ENCODE measurements at places on chromosomes 12 and 14.

DNA sequence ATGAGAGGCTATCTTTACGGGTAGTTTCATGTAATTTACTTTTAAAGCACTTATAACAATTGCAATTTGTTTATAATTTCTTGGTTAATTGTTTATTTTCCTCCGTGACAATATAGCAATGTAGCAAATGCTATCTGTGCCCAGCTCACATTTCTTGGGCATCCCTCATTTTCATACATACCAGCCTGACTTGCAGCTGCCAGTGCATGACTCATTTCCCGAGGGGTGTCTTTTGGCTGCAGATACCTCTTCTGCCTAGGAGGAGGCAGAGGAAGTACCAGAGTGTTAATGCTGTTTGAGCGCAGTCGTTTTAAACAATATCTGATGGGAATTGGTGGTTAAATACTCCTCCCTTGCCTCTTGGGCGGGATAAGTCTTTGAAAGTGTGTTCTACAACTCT, 104.2 kb upstream of the ABCD2 start:
- DNase-seq = no peak

DNA sequence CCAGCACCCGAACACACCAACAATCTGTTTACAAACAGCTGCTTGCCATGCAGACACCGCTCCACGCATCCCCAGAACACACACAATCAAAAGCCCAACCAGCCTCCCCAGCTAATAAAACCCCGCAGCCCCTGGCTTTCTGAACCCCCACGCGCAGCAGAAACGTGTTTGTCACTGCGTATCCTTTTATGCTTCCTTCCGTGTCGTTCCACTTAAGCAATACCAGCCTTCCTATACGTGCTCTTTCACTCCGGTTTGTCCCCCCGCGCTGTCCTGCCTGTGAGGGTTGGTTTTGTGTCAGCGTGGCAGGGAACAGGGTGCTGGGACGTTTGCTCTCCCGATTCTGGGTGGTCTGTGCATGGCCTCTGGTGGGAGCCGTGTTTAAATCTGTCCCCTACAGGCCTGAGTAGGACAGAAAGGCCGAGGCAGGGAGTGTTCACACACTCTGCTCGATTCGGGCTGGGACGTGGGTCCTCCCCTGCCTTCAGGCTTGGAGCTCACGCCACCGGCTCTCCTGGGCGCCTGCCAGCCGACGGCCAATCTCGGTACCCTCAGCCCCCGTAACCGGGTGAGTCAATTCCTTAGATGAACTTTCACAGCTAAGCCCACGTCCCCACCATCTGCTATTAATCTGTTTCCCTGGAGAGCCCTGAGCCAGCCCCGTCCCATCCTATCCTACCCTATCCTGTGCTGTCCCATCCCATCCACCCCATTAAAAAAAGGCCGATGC, 60.0 kb downstream of the NOC4L start:
- DNase-seq = no peak

DNA sequence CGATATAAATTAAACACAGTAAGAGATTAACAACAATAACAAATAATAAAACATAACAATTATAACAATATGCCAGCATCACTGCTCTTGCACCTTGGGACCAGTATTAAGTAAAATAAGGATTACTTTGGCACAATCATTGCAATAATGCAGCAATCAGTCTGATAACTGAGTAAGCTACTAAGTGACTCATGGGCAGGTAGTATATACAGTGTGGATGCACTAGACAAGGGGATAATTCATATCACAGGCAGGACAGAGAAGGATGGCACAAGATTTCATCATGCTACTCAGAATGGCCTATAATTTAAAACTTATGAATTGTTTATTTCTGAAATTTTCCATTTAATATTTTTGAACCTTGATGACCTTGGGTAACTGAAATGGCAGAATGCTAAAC, 290.7 kb downstream of the ALG10B start:
- DNase-seq = no peak

DNA sequence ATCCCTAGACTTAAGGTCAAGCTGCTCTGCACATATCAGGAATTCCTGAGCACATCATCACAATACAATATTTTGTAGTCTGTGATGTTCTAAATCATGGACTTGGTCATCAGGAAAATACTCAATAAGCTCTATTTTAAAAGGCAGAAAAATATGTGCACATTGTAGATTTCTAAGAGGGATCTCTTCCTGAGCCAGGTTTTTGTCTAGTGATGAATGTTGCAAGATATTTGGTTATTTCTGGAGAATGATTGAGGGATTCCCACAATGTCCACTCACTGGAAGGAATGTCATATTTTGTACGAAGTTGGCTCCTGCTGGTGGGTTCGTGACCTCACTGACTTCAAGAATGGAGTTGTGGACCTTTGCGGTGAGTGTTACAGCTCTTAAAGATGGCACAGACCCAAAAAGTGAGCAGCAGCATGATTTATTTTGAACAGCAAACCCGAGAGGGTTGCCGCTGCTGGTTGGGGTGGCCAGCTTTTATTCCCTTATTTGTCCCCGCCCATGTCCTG, 300.9 kb upstream of the DCN start:
- no peak for DNase-seq

Measured in NCI-H1092 (cell line).